GM12864 (cell line): ENCODE measurements at places on chromosomes 4 and X.

- DNase-seq: no peak
Observed at GRCh38 chrX:153875391-153876111, 10.4 kb downstream of the L1CAM start.

DNA sequence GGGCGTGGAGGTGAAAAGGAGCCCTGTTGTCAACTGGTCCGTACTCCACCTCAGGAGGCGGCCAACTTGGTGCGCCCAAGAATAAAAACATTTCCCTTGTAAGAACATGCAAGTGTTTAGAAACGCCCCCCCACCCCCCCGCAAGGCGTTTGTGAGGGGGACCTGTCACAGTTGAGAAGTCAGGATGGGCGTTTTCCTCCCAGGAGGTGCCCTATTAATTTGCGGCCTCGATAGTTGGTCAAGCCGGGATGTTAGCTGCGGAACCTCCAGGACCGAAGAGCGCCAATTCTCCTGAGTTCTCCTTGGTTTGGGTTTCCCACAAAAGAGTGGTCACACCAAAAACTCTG is 651 bp upstream of the SAP30 start:
- no peak for DNase-seq

DNA sequence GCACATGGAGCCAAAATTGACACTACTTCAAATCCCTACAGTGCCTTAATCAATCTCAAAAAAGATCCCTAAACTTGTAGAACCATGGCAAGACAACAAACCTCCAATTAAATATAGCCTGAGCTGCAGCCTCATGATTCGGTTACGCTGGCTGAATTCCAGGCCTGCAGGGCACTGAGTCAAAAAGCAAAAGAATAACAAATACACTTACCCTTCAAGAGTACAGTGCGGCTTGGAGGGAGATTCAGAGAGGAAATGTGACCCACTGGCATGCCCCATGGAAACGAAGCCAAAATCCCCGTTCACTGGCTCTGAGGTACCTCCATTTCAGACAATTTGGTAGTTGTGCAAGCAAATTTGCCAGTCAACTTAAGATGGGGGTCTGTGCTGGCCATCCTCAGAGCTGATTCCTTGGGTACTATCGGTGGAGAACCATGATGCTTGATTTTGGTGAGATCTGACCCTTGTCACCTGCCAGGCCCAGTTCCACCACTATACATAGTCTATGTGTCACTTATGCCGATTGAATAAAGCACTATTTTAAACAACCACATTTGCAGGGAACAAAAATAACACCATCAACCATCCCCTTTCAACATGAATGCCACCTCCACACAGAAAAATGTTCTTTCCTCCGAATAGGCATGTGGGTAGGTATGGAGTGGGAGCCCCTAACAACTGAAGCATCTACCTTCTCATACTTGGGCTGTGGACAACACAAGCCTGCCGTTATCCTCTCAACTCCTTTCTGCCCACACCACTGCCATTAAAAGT is 2.1 kb downstream of the C4orf54 start:
- DNase-seq: no peak

DNA sequence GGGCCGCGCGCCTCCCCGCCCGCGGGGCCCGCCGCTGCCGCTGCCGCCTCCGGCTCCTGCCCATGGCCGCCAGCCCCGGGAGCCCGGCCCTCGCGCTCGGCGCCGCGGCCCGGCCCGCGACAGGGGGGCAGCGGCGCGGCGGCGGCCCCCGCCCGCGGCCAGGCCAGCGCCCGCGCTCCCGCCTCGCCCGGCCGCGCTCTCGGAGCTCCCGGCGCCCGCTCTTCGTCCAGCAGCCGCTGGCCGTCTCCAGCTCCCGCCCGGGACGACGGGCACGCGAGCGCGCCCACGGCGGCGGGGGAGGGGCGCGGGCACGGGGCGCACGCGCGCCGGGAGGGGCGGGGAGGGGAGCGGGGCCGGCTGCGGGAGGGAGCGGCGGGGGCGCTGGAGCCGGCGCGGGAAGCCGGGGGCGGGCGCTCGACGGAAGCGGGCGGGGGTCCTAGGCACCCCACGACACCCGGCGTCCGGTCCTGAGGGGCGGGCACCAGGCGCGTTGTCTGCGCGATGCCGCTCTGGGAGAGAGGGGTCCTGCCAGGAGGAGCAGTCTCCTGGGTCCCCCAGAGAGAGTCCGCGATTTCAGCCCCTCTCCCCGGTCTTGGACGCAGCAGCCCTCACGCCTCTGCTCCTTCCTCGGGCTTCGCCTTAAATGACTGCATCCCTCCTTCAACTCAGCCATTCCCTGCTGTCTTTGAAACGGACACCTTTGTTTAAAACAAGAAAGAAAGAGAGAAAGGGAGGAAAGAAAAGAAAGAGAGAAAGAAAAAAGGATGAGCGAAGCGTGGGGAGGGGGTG is 490 bp upstream of the PDZD4 start:
- no peak for DNase-seq

- no peak for DNase-seq
Observed at GRCh38 chr4:137768881-137769280, 236.6 kb upstream of the PCDH18 start.

DNA sequence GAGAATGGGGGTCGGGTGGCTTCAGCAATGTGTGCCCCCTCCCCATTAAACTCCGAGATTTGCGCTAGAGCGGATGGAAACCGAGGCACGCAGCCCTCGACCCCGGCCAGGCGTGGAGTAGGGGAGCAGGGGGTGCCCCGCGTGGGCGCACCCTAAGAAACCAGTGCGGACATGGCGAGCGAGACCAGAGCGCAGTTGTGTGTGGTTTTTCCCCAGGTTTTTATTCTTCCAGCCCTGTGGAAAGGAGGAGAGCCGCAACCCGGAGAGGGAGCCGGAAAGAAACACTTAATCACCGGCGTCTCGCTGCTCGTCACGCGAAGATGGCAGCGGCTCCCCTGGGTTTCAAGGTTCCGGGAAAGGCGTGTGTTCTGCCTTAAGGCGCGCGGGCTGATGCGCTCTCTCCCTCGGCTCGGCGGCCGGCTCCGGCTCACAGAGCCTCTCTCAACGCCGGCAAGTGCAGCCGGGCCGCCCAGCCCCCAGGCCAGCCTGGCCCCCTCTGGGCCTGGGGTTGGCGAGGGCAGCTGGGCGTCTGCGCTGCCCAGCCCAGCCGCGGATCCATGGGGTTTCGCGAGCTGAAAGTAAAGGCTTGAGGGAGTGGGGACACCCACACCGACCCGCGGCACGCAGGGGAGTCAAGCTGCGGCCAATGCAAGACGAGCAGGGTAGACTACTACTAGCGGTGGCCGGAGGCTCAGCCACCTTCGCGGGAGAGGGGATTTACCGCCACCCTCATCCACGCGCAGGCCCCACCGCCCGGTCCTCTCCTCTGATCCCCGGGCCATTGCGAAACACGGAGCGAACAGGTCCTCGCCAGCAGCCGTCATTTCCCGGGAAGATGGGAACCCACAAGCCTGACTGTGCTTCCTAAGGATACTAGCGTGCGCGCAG is 74.0 kb upstream of the BCOR start:
- DNase-seq: no peak

GRCh38 chr4:16192631-16193518 is 33.4 kb downstream of the TAPT1 start:
- DNase-seq: no peak

- DNase-seq: no peak
Observed at GRCh38 chr4:70930530-70931256, 28.5 kb downstream of the MOB1B start.

GRCh38 chrX:134692233-134692632 is 34.0 kb upstream of the PLAC1 start:
- no peak for DNase-seq

- DNase-seq: no peak
Observed at GRCh38 chr4:115279330-115279729, 165.9 kb upstream of the NDST4 start.

GRCh38 chr4:128351502-128351901 is 63.9 kb upstream of the PGRMC2 start:
- no peak for DNase-seq

- DNase-seq: no peak
Observed at GRCh38 chr4:141350122-141350905, 129.6 kb downstream of the ZNF330 start.

DNA sequence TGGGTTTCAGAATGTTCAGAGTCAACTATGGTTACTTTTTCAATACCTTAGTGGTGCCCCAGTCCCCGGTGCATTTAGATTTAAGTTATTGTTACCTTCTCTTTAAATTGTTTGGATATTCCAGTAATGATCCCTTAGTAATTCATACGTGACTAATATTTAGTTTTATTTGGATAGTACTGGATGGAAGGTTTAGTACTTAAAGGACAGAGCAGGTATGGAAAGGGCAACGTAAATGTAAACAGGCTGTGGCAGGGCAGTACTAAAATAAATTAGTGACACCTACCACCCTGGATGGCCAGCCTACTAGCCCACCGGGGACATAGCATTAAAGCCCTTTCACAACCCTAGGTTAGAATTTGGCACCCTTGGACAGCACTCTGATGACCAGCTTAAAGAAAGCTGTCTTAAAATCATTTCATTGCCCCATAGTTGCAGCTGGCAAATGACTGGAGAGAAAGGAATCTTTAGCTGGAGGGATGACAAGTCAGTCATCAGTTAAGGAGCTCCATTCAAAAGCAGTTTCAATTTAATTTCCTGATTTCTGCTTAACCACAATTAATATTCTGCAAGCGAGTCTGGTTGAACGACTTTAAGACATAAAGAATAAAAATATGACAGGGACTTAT is 16.4 kb downstream of the PLP1 start:
- DNase-seq: no peak

GRCh38 chr4:25837107-25837506 is 25.7 kb downstream of the SEL1L3 start:
- DNase-seq: no peak

GRCh38 chrX:47143894-47144625 is 442 bp downstream of the NDUFB11 start:
- DNase-seq: no peak

DNA sequence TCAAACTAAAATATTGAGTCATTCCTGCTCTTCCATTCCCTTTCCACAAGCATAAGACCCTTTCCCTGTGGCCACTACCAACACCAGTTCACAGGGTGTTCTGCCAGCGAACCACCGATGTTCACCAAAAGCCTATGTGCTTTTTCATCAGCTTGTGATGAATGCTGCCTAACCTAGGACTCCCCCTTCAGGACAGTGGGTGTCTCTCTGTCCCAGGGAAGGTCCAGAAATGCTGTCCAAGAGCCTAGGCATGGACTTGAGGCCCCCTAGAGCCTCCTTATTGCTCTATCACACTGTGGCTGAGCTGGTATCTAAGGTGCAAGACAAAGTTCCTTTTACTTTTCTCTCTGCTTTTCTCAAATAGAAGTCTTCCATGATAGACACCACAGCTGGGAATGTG is 1015.6 kb downstream of the PCDH19 start:
- DNase-seq: no peak

- no peak for DNase-seq
Observed at GRCh38 chrX:155179346-155179997, 36.8 kb upstream of the VBP1 start.

DNA sequence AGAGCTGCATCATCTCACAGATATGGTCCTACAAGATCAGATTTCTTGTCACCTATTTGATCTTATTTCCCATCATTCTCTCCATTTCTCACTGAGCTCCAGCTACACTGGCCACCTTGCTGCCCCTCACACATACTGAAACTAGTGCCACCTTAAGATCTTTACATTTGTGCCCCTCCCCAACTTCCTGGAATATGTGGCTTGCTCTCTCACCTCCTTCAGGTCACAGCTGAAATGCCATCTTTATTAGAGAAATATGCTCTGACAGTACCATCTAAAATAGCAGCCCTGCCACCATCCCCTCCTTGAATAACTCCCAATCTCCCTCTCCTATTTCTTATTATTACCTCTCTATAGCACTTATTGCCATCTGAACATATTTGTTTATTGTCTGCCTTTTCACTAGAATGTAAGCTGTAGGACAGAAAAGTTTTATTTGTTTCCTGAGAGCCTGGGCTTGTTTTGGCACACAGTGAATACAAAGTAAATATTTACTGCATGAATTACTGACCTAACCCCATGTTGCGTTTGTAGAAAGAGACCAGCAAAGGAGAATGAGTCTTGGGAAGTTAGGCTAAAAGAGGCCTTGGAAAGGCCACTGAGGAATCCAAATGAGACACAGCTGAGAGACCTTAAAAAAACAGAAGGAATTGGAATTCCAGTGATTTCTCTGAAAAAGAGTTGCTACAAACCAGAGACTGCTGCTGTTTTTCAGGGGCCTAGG is 22.7 kb downstream of the DYNLT3 start:
- no peak for DNase-seq

DNA sequence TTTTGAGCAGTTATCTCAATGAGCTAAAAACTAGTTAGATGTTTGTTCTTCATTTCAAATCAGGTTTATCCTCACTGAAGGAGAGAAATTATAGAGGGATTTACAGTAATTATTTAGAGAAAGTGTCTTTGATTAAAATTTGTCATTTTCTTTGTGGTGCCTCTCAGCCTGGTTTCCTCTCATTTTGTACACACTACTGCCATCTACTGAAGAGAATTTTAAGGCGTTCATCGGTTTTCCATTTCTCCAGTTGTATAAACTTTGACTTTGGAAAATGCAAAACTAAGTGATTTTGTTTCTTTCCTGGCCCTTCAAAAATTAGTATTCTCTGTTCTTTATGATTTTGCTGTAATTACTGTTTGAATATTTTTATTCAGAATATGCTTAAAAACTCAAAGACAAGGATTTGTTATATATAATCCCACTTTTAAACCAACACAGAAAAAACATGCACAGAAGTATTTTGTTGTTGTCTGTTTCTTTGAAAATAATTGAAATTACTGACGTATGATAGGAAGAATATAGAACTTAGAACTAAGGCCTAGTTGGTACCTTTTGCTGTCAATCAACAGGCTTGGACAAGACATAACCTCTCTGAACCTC is 34.4 kb upstream of the ANXA3 start:
- DNase-seq: no peak

DNA sequence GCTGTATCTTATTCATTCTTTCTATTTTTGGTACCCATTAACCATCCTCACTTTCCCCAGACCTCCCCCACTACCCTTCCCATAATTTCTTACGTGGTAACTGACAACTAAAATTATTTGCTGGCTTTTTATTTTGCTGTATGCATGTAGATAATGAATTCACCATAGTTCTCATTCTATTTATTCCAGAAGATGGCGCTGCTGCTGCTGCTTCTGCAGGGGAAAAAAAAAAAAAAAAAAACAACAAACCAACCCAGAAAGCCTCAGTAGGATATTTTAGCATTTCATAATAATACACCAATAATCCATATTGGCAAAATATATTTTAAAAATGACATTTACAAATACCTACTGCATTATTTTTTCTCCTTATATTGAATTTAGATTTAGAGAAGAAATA is 416.6 kb upstream of the MAGEB18 start:
- DNase-seq: no peak

DNA sequence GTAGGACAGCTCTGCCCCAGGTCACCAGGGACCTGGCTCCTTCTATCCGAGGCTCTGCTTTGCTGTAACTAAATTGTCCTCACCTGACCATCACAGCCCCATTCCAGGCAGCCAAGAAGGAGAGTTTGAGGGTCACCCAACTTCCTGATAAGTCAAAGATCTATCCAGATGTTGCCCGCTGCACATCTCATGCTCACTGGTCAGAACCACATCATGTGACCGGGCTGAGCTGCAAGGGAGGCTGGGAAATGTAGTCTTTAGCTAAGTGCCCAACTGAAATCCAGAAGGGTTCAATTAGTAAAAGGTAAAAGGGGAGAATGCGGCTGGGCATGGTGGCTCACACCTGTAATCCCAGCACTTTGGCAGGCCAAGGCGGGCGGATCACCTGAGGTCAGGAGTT is 18.4 kb downstream of the HMX1 start:
- no peak for DNase-seq

GRCh38 chr4:109735566-109736365 is 5.9 kb upstream of the PLA2G12A start:
- no peak for DNase-seq
